Skeletal muscle cell (primary cell): ENCODE measurements at places on chromosomes 5 and 9.

DNA sequence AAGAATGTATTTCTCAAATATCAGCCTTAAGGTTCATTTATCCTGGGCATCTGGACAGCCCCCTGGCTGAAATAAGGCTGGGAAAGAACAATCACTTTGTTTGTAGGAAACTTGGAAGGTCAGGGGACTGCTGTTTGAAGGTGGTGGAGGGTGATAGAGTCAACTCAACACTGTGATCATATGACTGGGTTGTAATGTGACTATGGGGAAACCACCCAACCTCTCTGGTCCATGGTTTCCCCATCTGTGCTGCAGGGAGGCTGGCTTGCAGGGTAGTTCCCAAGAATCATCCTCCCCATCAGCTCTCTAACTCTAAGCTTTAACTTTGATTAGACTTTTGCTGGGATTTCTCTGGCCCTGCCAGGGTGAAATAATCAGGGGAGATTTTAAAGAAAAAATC is 10.0 kb downstream of the INSYN2B start:
- no peak for DNase-seq

DNA sequence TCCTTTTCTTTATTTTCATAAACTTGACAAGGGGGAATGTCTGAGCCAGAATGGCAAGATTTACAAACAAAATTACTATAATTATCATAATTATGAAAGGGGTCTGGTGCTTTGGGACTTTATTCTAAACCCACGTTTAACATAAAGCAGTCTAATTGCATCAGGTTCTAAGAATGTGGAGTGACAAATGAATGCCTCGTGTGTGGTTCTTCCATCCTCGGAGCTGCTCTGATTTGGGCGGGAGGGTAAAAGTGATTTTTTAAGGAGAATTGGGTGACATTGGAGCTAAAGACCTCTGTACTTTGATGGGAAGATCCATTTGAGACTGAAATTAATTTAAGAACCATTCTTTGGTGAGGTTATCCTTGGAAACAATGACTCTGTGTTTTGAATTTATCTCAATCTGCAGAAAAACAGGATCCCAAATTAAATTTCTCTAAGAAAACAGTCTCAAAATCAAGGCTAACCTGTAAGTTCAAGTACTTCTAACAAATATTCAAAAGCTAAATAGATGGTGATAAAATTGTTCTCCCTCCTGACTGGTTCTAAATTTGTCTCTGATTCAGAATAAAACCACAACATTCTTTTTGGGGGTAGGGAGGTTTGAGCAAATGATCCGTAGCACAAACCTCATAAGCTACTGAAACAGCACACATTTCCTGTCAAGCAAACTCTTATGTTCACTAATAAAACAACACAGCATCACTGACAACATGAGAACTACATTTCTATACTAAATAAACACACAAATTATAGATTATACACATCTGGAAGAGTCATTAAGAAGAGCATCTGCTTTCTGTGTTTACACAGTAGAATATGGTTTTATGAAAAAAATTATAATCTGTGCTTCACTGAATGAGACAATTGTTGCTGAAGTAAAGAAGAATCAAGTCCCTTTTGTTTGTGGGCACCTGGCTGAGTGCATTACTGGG is 85.5 kb downstream of the DCP2 start:
- no peak for DNase-seq

- DNase-seq = no peak
Observed at GRCh38 chr5:71778678-71779276, 59.7 kb downstream of the CARTPT start.

DNA sequence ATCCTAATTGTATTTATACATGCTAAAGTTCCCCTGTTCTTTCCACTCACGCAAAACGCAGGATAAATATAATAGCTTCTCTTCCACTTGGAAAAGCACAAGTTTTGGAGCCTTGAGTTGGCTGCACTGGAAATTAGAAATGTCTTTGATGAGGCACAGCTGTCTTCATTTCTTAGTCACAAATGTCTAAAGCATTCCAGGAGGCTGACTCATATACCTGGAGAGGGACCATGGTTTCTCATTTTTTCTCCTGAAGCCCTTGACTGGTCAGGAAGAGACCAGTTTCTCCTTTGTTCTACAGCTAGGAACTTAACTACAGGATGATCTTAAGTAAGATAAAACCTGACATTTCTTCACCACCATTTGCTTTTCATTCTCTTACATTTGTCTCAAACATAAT is 16.2 kb downstream of the MTX3 start:
- no peak for DNase-seq

- DNase-seq = no peak
Observed at GRCh38 chr9:20187318-20187717, 398.5 kb upstream of the SLC24A2 start.

DNA sequence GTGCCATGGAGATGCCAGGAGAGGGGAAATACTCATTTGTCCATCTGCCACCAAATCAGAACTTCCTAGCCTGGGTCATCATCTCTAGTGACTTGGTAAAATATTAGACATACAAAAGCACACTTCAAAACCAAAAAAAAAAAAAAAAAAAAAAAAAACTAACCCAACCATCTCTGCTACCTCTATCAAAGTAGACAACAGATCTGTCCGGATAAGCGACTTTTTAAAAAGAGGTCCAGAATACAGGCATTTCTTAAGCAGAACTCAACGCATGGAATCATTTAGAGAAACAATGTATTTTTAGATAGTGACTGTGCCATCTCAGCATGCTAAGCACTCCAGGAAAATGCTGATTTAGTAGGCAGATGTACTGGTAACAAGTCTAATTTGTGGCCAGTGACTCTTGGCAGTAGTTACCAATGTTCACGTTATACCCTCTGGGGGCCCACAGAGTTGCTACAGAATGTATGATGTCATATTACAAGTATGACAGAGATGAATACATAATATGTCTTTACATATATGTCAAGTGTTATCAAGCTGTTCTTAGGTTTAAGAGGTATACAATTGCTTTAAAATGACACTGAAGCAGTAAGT is 107.8 kb downstream of the SMIM23 start:
- DNase-seq = peak; percentile 72

DNA sequence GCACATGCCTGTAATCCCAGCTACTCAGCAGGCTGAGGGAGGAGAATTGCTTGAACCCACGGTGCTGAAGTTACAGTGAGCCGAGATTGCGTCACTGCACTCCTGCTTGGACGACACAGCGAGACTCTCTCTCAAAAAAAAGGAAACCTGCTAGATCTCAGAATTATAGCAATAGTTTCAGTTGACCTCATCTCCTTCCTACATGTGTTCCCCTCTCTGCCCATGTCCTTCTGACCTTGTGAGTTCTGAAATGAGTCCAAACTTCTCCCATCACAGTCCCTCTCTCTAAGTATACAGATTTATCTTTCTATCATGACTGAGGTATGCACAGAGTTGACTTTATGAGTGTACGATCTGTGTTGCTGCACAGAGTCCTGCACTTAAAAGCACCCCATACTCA is 44.6 kb upstream of the SHOC1 start:
- DNase-seq = peak; percentile 79

DNA sequence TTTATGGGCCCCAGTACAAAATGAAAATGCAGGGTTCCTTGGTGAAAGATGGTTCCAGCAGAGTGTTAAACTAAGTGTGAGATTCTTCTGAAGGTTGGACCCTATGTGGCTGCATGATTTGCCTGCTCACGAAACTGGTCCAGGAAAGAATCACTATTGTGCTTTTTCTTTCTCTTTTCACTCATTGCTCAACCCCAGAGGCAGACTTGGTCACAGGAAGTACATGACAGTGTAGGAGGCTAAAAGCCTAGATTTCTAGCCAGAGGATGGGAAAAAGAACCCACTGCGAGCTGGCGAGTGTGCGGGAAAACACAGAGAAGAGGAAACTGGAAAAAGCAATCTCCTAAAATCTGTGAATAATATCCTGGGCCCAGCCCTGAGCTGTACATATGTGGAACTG is 18.6 kb downstream of the SLC36A2 start:
- DNase-seq = no peak

DNA sequence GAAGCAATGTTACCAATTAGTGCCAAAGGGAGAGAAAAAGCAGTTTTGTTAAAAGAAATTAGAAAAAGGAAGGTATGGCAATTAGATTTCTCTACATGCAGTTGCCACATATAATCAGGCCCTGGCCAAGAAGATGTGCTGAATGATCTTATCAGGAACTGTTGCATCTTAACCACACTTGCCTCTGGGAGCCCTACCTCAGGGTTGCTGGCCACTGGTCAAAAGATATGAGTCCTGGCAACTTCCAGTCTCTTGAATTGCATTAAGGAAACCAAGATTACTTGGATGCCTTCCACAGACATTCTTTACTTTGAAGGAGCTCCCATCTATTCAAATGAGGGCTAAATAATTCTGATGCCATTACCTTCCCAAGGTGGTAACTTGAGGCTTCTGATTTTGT is 60.4 kb downstream of the TNC start:
- no peak for DNase-seq

GRCh38 chr5:72057816-72058215 is 49.5 kb upstream of the MAP1B start:
- no peak for DNase-seq

DNA sequence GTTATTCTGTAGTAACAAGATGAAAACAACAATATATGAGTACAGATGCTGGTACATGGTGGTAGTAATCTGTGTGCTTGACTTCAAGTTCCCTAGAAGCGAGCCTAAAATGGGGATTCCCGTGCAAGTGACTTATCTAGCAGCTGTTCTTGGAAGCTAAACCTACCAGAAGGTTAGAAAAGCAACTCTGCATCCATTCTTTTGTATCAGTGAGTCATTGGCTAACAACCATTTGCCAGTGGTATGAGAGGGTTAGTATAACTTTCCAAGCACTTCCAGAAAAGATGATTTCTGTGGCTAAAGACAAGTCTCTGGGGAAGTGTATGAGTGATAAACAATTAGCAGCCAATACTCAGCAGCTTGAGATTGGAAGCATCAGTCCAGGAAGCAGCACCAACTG is 787.7 kb upstream of the CDH6 start:
- no peak for DNase-seq

DNA sequence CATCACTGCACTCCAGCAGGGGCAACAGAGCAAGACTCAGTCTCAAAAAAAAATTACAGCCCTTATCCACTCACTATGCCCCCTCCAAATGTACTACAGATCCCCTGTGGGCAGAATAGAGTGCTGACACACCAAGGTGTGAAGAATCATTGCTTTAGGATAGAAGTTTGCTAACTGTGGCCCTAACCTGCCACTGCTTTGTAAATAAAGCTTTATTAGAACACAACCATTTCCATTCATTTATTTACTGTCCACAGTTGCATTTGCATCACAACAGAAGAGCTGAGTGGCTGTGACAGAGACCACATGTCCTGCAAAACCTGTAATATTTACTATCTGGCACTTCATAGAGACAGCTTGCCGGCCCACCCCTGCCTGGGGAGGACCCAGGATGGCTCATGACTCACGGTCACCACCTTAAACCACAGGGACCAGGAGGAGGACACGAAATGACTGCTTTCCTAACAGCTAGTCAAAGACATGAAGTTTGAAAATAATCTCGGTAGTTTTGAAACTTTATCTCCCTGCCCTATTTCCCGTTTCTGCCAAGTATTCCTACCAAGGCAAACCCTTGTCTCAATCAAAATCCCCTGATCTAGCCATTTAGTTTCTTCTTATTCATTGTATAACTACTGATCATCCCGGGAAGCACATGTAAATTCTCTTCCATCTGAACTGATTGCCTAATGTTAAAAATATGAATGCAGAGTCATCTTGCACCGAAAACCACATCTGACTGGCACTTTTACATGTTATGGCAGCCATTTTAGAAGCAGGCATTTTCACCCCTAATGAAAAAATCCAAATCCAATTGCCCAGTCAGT is 206.1 kb downstream of the SLIT3 start:
- no peak for DNase-seq

DNA sequence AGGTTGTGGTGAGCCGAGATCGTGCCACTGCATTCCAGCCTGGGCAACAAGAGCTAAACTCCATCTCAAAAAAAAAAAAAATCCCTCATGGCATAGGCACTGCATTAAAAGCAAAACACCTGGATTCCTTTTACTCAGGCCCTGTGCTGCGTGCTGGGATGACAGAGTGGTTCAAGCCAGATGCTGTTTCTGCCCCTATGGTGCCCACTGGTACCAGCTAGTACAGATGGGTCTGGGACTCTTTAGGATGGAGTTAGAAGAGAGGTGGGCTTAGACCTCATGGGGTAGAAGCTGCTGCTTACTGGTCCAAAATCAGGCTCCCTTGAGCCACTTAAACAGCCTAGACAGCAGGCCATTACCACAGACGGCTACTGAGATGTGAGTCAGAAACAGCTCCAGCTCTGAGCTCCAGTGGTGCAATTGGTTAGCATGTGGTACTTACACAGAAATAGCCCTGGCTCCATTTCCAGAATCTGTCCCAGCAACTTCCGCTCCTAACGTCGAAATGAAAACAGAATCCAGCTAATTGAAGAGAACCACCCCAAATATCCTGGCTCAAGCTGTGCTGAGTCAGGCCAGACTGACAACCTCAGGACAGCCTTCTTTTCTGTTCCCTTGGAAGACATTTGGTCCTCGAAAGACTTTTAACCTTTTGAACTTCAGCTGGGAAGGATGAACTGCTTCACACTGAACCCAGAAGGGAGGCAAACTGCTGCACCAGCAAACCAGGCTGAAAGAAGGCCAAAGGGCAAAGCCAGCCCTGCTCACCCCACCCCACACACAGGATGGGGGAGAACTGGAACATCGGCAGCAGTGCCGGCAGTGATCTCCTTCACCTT is 15.5 kb downstream of the C5orf15 start:
- peak; percentile 69 for DNase-seq

DNA sequence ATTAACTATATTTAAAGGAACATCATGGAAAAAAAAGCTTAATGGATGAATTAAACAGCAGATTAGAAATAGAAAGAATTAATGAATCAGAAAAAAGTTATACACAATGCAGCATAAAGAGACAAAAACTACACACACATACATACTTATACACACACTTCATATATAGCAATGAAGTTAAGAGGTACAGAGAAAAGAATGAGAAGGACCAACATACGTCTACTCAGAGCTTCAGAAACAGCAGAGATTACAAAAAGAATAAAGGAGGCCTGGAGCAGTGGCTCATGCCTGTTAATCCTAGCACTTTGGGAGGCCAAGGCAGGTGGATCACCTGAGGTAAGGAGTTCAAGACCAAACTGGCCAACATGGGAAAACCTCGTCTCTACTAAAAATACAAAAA is 133.9 kb upstream of the TNPO1 start:
- no peak for DNase-seq

- DNase-seq = no peak
Observed at GRCh38 chr9:131657037-131657377, 82.9 kb downstream of the RAPGEF1 start.

- DNase-seq = no peak
Observed at GRCh38 chr9:108083160-108083750, 593.7 kb upstream of the KLF4 start.

DNA sequence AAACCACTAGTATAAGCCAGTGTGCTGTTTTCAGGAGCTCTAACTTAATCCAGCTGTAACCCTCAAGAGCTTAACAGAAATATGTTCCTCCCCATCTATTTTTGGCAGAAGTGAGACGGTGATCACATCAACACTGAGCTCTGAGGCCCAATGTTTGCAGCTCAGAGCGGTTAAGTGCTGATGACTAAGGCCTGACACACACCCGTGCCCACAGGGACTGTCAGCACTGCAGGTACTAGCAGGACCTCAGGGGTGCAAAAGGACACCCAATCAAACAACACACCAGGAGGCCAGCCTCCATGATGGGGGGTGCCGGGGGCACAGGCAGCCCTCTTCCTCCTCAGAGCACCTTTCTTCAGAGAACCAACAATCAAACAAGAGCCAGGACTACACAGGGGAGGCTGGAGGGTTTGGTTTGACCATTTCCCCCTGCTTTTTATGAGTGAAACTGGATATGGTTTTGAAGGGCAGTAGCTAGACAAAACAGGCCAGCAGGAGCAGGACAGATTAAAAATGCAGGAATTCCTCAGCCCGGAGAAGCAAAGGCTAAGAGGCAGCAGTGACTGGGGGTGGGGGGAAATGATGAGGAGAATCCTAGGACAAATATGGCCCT is 61.3 kb downstream of the RAPGEF1 start:
- peak; percentile 90 for DNase-seq
